ENCODE measurements at places on chromosomes 13 and 19.
A peak's percentile ranks its signal among the peaks of the same experiment; 100 is the strongest.

DNA sequence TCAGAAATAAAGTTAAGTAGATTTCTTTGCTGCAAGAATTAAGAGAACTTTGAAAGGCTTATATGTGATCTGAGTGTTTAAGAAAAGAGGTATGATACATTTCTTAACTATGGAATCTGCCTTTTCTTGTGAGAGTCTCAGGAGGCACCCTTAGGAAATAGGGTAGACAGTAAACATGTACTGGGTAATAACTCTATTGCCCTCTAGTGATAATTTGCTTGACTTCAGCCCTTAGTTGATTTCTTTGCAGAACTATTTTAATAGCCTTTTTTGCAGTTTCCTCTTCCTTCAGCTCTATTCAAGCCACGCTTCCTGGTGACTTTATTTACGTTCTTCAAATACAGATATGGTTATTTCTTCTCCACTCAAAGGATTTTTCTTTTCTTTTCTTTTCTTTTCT, 37.0 kb upstream of the CCNA1 start:
- DNase-seq = no peak

- peak; percentile 31 for DNase-seq
These were observed at the start of gene LMO7 for GRCh38 chr13:75635828-75636435. Gene LMO7, plus strand, starts transcription at chr13:75636330. Its CDS starts 328 bp downstream, at chr13:75636658.

DNA sequence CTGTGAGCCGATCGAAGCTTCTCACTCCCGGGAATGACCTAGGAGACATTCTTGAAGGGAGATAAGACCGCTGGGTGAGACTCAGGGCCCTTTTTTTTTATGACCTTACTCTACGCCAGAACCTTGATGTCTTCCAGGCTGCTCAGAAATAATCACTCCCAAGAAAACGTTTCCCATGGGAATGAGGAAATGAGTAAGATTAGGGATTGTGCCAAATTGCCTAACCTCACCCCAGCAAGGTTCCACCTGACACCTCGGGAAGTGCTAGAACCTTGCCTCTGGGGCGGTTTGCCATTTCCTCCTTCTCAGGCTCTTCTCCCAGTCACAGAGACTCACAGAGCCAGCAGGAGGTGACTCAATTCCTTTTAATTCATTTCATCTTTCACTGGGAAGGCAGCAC, 2.3 kb downstream of the SLC46A3 start:
- DNase-seq = no peak

DNA sequence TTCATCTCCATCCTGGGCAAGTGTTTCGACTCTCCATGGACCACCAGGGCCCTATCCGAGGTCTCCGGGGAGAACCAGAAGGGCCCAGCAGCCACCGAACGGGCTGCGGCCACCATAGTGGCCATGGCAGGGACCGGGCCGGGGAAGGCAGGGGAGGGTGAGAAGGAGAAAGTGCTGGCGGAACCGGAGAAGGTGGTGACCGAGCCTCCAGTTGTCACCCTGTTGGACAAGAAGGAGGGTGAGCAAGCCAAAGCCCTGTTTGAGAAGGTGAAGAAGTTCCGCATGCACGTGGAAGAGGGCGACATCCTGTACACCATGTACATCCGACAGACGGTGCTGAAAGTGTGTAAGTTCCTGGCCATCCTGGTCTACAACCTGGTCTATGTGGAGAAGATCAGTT, 4.7 kb upstream of the MAP2K7 start:
- no peak for DNase-seq

GRCh38 chr19:6014551-6015135, 36.7 kb upstream of the RANBP3 start:
- no peak for DNase-seq

Data from effector CD4-positive, alpha-beta T cell (primary cell).